ENCODE measurements at places on chromosomes 6 and 20. TPM values are rescaled to one million over a fixed set of nuclear protein-coding genes. Genes with fewer than 3 reads are reported as not detected.
A peak's percentile ranks its signal among the peaks of the same experiment; 100 is the strongest.

- peak; percentile 92 for DNase-seq
Observed at GRCh38 chr6:33620158-33620855, 815 bp upstream of the ITPR3 start.

- no peak for DNase-seq
Observed at GRCh38 chr6:52595796-52596130, 18.9 kb upstream of the TRAM2 start.

GRCh38 chr6:162999575-163000285, 272.0 kb downstream of the PACRG start:
- DNase-seq, result peak; percentile 59

- DNase-seq, result no peak
Observed at GRCh38 chr20:15081261-15081660, 743.8 kb upstream of the FLRT3 start.

GRCh38 chr6:116279232-116280160, at the start of gene TSPYL1:
TSPYL1 (minus strand) TSS chr6:116279930; CDS start chr6:116279830, 100 bp downstream.
- peak; percentile 98 for DNase-seq

- DNase-seq, result no peak
Observed at GRCh38 chr20:48039514-48039913, 254.2 kb upstream of the SULF2 start.

DNA sequence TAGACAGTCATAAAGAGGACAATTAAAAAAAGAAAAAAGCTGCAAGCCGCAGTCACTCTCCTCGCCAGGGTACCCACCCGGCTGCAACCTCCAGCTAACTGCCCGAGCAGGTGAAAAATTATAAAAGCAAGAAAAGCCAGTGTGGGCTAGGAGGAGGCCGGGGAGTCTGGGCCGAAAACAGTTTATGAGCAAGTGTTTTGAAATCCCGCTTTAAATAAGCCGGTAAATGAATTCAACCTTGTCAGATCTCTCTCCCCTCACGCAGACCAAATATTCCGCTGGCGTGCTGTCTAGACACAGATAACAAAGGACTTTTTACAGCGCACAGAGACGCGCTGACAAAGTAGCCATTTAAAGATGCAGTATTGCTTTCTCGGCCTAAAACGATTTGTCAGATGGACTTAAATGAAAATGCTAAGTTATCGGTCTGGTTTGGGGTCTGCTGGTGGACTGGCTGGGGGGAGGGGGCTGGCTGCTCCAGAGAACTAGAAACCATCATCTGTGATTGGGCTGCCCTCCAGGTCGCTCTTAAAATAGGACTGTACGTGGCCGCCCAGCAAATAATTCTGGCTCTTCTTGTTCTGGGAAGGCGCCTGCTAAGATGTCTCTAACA, 24.6 kb downstream of the PMEPA1 start:
- DNase-seq, result no peak

DNA sequence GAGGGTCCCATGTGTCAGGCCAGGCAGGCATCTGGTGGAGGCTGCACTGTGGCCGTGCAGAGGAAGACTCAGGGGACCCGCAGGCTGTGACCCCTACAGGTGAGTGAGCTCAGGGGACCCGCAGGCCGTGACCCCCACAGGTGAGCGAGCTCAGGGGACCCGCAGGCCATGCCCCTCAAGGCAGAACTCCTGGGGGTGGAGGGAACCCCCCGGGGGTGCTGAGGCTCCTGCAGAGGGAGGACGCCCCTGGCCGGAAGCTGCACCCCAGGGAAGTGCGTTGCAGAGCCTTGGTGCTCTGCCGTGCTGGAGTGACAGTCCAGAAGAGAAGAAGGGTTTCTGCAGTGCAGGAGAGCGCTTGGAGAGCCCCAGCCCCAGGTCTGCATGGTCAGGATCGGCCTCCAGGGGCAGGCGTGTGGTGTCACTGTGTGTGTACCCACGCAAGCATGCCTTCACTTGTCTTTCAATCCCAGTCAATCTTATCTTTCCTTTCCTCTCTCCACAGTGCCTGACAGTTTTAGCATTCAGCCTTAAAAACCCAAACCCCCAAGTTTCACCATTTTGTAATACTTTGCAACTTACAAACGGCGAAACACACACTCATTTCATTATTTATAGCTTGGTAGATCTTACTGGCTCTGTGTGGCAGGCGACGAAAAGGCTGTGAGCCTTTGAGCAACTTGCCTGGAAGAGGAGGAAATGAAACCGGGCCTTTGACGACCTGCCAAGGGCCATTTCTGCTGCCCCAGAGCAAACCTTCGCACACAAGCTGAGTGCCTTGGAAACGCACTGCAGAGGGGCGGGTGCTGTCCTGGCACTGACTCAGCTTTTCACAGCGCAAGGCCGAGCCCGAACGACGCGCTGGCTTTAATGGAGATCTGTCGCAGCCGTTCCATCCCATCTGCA, 101.4 kb upstream of the AGPAT4 start:
- DNase-seq, result peak; percentile 26

- DNase-seq, result peak; percentile 20
Observed at GRCh38 chr20:15654208-15654649, 919.0 kb downstream of the KIF16B start.

FAM162B gene
- 1.6 TPM for total RNA-seq

NTSR1 gene
- total RNA-seq, result 8.0 TPM

PTK6 gene
- total RNA-seq, result not detected

SLC22A23 gene
- 7.8 TPM for total RNA-seq

VWA7 gene
- total RNA-seq, result 0.36 TPM

SLC32A1 gene
- not detected for total RNA-seq

TCF21 gene
- total RNA-seq, result 5.0 TPM

OPN5 gene
- not detected for total RNA-seq

TRIM15 gene
- not detected for total RNA-seq

PROKR2 gene
- not detected for total RNA-seq

GNAS-AS1 gene
- 0.81 TPM for total RNA-seq

OLIG3 gene
- total RNA-seq, result 0.74 TPM

FAM217A gene
- total RNA-seq, result not detected

SGK2 gene
- total RNA-seq, result 0.09 TPM

FUT9 gene
- not detected for total RNA-seq

MARCKS gene
- total RNA-seq, result 122 TPM

WFDC9 gene
- total RNA-seq, result not detected

SEMG1 gene
- total RNA-seq, result not detected
